ENCODE measurements at places on chromosomes 2 and 18. TPM values are rescaled to one million over a fixed set of nuclear protein-coding genes. Genes with fewer than 3 reads are reported as not detected.

- H3K4me1 ChIP-seq: no peaks in the 10 kb centered on the region
- no peaks in the 10 kb centered on the region for H3K27me3 ChIP-seq
- H3K4me3 ChIP-seq: no peak overlapping the region
- DNase-seq: no peak
- H3K36me3 ChIP-seq: no peaks in the 10 kb centered on the region
These were observed 192.4 kb downstream of the RDH14 start for GRCh38 chr2:18368008-18368407.

ORMDL1 gene
- total RNA-seq: 81.6 TPM

DNA sequence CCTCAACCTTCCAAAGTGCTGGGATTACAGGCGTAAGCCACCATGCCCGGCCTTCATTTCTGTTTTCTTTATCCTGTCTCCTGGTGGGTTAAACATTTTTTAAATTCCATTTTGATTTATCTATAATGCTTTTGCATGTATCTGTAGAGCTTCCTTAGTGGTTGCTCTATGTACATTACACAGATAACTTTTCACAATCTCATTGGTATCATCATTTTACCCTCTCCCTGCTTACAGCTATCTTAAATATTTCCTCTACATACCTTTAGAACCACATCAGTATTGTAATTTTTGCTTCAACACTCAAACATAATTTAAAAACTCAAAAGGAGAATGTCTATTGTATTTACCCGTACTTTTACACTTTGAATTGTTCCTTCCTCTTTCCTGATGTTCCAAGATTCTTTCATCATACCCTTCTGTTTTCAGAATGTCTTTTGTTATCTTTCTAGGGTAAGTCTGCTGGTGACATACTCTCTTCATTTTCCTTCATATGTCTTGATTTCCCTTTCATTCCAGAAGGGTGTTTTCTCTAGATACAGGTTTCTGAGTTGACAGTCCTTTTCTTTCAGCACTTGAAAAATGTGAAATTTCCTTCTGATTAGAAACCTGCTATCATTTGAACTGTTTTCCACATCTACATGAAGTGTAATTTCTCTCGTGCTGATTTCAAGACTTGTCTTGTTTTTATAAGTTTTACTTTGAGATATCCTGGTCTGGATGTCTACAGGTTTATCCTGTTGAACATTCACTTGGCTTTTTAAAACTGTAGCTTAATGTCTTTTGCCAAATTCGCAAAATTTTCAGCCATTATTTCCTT lies 21.9 kb downstream of the PPP3R1 start:
- DNase-seq: no peak
- no peak overlapping the region for H3K4me3 ChIP-seq
- H3K27ac ChIP-seq: no peak overlapping the region
- no peaks in the 10 kb centered on the region for H3K36me3 ChIP-seq
- no peaks in the 10 kb centered on the region for H3K27me3 ChIP-seq

GRCh38 chr2:74824679-74825078 lies 9.2 kb upstream of the HK2 start:
- H3K4me3 ChIP-seq: no peak overlapping the region
- DNase-seq: no peak
- no peaks in the 10 kb centered on the region for H3K36me3 ChIP-seq
- H3K27me3 ChIP-seq: no peaks in the 10 kb centered on the region

DLX2 gene
- total RNA-seq: 0.16 TPM

GRCh38 chr18:63339920-63340484 lies 20.4 kb upstream of the BCL2 start:
- no peak overlapping the region for H3K4me3 ChIP-seq

DNA sequence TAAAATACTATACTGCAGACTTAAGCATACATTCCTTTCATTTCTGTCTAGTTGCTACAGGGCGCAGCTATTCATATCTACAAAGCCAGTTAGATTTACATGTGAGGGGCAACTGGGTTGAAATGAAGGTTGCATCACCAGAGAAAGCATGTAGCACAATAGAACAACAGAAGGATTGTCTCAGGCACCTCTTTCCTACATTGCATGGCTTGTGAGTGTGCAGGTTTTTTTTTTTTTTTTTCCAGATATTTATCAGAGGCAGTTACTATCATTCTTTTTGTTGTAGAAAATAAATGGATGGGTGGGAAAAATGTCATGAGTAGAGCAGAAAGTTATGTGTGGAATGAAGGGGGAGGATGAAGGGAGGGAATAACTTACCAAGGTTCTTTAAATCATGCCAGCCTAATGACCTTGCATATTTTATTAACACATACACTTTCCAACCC lies 86.8 kb downstream of the ERBB4 start:
- no peaks in the 10 kb centered on the region for H3K4me1 ChIP-seq
- H3K27me3 ChIP-seq: no peaks in the 10 kb centered on the region
- H3K4me3 ChIP-seq: no peak overlapping the region
- no peaks in the 10 kb centered on the region for H3K36me3 ChIP-seq

- H3K4me3 ChIP-seq: peak overlapping the region; percentile 29
- DNase-seq: peak; percentile 26
- H3K27me3 ChIP-seq: no peaks in the 10 kb centered on the region
- H3K27ac ChIP-seq: peak overlapping the region; percentile 38
- H3K36me3 ChIP-seq: no peaks in the 10 kb centered on the region
These were observed 44.4 kb downstream of the PTPN2 start for GRCh38 chr18:12839526-12840196.

DNA sequence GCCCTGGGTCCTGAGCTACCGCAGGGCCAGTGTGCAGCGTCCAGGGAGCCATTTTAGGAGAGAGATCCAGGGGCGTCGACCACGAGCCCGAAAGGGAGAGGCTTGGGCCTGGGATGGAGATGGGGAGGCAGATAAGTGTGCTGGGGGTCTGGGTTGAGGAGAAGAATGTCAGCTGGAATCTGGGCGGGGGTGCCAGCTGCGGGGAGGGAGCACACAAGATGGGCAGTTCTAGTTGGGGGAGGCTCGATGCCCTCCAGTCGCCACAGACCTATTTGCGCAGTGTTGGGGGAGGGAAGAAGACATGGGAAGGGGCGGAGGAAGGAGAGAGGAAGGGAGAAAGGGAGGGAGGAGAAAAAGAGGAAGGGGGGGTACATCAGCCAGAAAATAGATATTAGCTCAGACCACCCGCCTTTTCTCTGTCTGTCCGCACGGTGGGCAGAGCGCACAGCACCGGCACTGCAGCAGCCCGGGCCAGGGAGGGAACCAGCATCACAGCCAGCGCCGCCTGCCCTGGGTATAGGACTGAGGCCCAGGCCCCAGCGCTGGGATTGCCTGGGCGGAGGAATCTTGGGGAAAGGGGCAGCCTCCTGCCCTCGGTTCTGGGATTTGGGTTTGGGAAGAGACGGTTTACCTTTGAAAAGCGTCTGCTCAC lies 1.9 kb upstream of the HOXD11 start:
- H3K27me3 ChIP-seq: peaks cover 63% of the 10 kb centered on the region
- DNase-seq: no peak
- H3K27ac ChIP-seq: no peak overlapping the region
- H3K36me3 ChIP-seq: no peaks in the 10 kb centered on the region

DNA sequence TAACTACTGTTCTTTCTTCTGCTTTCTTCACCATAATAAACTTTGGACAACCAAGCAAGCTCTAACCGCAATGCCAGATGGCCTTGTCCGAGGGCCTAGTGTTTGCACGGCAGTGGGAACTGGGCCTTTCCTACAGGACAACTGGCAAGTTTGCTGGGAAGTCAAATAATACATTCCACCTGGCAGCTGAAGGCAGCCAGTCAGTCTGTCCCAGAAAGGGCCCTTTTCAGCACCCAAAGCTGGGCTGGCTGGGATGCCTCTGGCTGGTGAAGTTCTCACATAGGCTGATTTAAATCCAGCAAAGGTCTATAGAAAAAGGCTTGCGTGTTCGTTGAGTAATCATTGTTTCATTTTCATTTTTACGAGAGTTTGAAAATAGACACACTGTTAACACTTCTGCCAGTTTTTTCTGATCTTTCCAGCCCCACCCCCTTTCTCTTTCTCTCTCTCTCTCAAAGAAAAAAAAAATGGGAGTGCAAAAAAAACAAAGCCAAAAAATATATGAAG lies 110.0 kb upstream of the EPAS1 start:
- H3K4me3 ChIP-seq: peak overlapping the region; percentile 25
- H3K27me3 ChIP-seq: no peaks in the 10 kb centered on the region
- H3K27ac ChIP-seq: peak overlapping the region; percentile 32
- peaks cover 5% of the 10 kb centered on the region for H3K4me1 ChIP-seq
- no peak for DNase-seq
- no peaks in the 10 kb centered on the region for H3K36me3 ChIP-seq

DLGAP1 gene
- total RNA-seq: not detected

DNA sequence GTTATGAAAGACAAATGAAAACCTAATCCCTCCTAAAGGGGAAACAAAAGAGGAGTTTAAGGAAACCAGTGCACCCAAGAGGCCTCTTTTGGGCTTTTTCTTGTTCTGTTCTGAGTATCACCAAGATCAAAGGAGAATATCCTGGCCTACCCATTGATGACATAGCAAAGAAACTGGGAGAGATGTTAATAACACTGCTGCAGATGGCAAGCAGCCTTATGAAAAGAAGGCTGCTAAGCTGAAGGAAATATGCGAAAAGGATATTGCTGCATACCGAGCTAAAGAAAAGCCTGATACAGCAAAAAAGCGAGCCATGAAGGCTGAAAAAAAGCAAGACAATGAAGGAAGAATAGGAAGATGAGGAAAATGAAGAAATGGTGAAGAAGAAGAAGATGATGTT lies 23.6 kb upstream of the STAT4 start:
- H3K4me3 ChIP-seq: no peak overlapping the region
- DNase-seq: no peak
- no peak overlapping the region for H3K27ac ChIP-seq
- no peaks in the 10 kb centered on the region for H3K4me1 ChIP-seq
- H3K27me3 ChIP-seq: no peaks in the 10 kb centered on the region

DNA sequence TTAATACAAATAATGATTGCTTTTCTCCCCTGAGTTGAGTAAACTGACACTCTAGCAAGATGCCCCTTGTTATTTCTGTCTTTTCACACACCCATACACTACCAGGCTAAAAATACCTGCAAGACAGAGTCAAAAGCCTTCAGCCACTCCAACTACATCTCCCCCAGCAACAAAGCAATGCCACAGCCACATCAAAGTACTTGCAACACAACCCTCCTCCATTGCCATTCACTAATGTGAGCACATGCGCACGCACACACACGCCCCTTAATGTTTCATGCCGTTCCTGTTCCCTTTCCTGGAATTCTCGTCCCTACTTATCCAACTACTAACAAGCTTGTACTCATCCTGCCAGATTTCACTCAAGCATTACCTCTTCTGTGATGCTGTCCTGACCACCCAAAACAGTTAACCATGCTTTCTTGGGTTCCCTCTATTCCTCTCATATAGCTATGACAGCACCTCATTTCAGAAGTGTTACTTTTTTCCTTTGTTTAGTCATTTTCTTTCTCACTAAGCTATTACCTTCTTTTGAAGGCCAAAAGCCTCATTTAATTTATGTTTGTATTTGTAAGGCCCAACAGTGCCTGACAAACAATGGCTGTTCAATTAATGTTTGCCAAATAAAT lies 29.6 kb downstream of the SLC25A12 start:
- DNase-seq: no peak
- H3K36me3 ChIP-seq: peaks cover 3% of the 10 kb centered on the region
- H3K27me3 ChIP-seq: no peaks in the 10 kb centered on the region
- no peak overlapping the region for H3K4me3 ChIP-seq
- H3K4me1 ChIP-seq: peaks cover 6% of the 10 kb centered on the region
- H3K27ac ChIP-seq: no peak overlapping the region

ZNF892 gene
- total RNA-seq: 1.7 TPM

- peak; percentile 7 for DNase-seq
- no peak overlapping the region for H3K27ac ChIP-seq
- no peaks in the 10 kb centered on the region for H3K4me1 ChIP-seq
- no peak overlapping the region for H3K4me3 ChIP-seq
- no peaks in the 10 kb centered on the region for H3K36me3 ChIP-seq
These were observed 109.0 kb upstream of the CBLN2 start for GRCh38 chr18:72652990-72653593.

HOXD12 gene
- not detected for total RNA-seq

DNA sequence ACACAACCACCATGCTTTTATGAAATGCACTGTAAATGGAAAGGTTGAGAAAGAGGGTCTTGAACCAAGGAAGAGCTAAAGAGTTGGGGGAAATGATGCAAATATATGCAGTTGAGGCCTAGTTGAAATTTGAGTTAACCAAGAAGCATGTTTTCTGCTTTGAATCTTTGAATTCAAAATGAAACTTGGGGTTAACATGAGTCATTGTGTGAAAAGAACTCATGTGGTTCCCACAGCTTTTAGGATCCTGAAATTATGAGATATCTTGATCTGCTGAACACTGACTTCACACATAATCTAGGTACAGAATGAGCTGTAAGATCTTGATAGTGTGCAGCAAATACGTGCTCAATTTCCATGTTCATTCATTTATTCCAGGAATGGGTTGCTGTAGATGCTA lies 422.9 kb upstream of the TRIB2 start:
- H3K4me1 ChIP-seq: peaks cover 16% of the 10 kb centered on the region
- no peak overlapping the region for H3K27ac ChIP-seq
- H3K27me3 ChIP-seq: no peaks in the 10 kb centered on the region
- DNase-seq: no peak
- H3K4me3 ChIP-seq: no peak overlapping the region

DNA sequence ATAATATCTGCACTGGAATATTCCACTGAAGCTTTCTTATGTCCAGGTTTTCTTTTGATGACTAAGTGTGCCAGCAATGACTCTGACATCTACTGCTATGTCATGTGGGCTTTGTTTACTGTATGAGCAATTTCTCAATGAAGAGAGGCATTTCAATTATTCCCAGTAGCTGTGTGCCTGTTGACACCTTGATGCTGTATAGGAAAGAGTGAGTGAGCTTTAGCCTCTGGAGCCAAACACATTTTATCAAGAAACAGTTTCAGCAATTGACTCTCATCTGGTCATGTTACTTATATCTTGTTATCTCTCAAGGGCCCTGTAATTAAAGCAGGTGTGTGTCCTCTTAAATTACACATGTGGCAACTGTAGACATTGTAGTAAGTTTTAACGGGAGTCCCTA lies 493.2 kb upstream of the FANCL start:
- no peaks in the 10 kb centered on the region for H3K4me1 ChIP-seq
- no peak overlapping the region for H3K4me3 ChIP-seq
- no peak for DNase-seq
- H3K36me3 ChIP-seq: no peaks in the 10 kb centered on the region

DNA sequence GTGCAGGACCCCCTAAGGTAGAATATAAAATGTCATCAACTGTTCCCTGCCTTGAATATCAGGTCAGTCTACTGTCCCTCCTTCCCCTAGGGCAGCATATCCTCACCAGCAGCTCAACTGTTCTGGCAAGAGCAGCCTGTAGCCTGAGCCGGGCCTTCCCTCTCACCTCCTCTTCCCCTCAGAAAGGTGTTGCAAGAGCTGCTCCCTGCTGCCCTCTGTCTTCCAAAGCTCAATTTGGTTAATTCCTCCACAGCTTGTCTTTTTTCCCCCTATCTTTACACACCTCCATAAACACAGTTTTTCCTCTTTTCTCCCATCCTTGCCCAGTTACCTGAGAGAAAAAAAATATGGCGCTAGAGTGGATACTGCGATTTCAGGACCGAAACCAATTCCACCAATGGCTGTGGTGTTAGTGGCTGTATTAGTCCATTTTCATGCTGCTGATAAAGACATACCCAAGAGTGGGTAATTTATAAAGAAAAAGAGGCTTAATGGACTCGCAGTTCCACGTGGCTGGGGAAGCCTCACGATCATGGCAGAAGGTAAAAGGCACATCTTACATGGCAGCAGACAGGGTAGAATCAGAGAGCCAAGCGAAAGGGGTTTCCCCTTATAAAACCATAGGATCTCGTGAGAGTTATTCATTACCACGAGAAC lies 184.7 kb downstream of the MREG start:
- H3K27me3 ChIP-seq: no peaks in the 10 kb centered on the region
- H3K4me3 ChIP-seq: no peak overlapping the region
- no peaks in the 10 kb centered on the region for H3K4me1 ChIP-seq
- DNase-seq: peak; percentile 16
- no peak overlapping the region for H3K27ac ChIP-seq
- no peaks in the 10 kb centered on the region for H3K36me3 ChIP-seq

Data from naive thymus-derived CD4-positive, alpha-beta T cell (primary cell).